ENCODE measurements at places on chromosomes 13 and 19. TPM values are rescaled to one million over a fixed set of nuclear protein-coding genes. Genes with fewer than 3 reads are reported as not detected.

APOC4 gene
- polyA plus RNA-seq = not detected

IL11 gene
- polyA plus RNA-seq = 1.7 TPM

CFAP97D2 gene
- polyA plus RNA-seq = not detected

ATXN8OS gene
- polyA plus RNA-seq = not detected

RGL3 gene
- polyA plus RNA-seq = 30.4 TPM

PNMA8A gene
- polyA plus RNA-seq = 0.13 TPM

BIVM gene
- 6.3 TPM for polyA plus RNA-seq

TMED1 gene
- 36.5 TPM for polyA plus RNA-seq

TMEM59L gene
- 2.0 TPM for polyA plus RNA-seq

CGB2 gene
- polyA plus RNA-seq = not detected

ATCAY gene
- polyA plus RNA-seq = not detected

ANO8 gene
- 15.8 TPM for polyA plus RNA-seq

C19orf81 gene
- not detected for polyA plus RNA-seq

SSC5D gene
- polyA plus RNA-seq = 0.28 TPM

HSH2D gene
- 4.3 TPM for polyA plus RNA-seq

FKBP8 gene
- 352 TPM for polyA plus RNA-seq

HIPK4 gene
- polyA plus RNA-seq = 0.02 TPM

TPGS1 gene
- 11.5 TPM for polyA plus RNA-seq

ACP7 gene
- polyA plus RNA-seq = not detected

IGSF23 gene
- not detected for polyA plus RNA-seq

CAPN12 gene
- 1.6 TPM for polyA plus RNA-seq

GNG7 gene
- polyA plus RNA-seq = 2.9 TPM

TSSK6 gene
- 1.1 TPM for polyA plus RNA-seq

ENOX1 gene
- 2.4 TPM for polyA plus RNA-seq

SUGP2 gene
- polyA plus RNA-seq = 14.3 TPM

PRX gene
- polyA plus RNA-seq = 2.4 TPM

NFKBIB gene
- polyA plus RNA-seq = 38.2 TPM

ZNF616 gene
- 2.1 TPM for polyA plus RNA-seq

KLK3 gene
- polyA plus RNA-seq = not detected

MUC16 gene
- polyA plus RNA-seq = 3.3 TPM

GAPDHS gene
- polyA plus RNA-seq = not detected

KDELR1 gene
- 86.8 TPM for polyA plus RNA-seq

MISP3 gene
- polyA plus RNA-seq = 3.8 TPM

APC2 gene
- 0.06 TPM for polyA plus RNA-seq

FCHO1 gene
- 1.8 TPM for polyA plus RNA-seq

CEBPA gene
- polyA plus RNA-seq = 335 TPM

ZNF761 gene
- polyA plus RNA-seq = 7.6 TPM

PLIN5 gene
- polyA plus RNA-seq = 38.2 TPM

GRIN2D gene
- polyA plus RNA-seq = 0.15 TPM

SAMD1 gene
- polyA plus RNA-seq = 28.6 TPM

CERS1 gene
- 1.0 TPM for polyA plus RNA-seq

MRPL34 gene
- polyA plus RNA-seq = 156 TPM

SBK2 gene
- 0.12 TPM for polyA plus RNA-seq

CYP2F1 gene
- polyA plus RNA-seq = not detected

LPAR2 gene
- polyA plus RNA-seq = 3.0 TPM

SIAH3 gene
- polyA plus RNA-seq = not detected

FCAR gene
- 10.1 TPM for polyA plus RNA-seq

FFAR3 gene
- polyA plus RNA-seq = 1.8 TPM

OR7C1 gene
- 0.34 TPM for polyA plus RNA-seq

ANKRD10 gene
- polyA plus RNA-seq = 54.1 TPM

ZNF724 gene
- 0.24 TPM for polyA plus RNA-seq
